ENCODE measurements at places on chromosomes 6 and 20.

DNA sequence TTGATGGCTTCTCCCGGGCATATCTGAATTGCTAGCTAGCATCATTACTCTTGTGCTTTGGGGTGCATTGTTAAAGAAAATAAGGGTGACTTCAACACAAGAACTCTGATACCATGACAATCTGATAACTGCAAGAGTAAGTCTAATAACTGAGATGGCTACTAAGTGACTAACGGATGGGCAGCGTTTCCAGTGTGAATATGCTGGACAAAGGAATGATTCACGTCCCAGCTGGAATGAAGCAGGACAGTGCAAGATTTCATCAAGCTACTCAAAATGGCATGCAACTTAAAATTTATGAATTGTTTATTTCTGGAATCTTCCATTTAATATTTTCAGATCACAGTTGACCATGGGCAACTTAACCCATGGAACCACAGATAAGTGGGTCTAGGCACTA, 31.7 kb downstream of the MOXD1 start:
- no peak for DNase-seq

DNA sequence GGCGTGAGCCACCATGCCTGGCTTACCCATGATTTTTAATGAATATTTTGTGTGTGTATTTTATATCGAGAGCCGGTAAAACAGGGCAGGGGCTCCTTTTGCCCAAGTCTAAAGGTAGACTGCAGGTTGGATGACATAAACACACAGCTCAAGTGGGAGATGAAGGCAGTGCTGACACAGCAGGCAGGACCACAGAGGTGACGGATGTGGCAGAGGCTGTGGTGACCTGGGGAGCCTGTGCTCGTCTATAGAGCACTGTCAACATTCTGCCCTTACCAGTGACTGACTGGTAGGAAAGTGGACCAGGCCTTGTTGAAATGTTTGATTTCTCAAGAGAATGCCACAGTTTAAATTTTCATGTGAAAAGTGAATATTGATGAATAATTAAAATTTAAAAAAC, 137.5 kb downstream of the ZFP64 start:
- DNase-seq = no peak

GRCh38 chr6:168498161-168498843, 57.3 kb downstream of the SMOC2 start:
- DNase-seq = no peak

DNA sequence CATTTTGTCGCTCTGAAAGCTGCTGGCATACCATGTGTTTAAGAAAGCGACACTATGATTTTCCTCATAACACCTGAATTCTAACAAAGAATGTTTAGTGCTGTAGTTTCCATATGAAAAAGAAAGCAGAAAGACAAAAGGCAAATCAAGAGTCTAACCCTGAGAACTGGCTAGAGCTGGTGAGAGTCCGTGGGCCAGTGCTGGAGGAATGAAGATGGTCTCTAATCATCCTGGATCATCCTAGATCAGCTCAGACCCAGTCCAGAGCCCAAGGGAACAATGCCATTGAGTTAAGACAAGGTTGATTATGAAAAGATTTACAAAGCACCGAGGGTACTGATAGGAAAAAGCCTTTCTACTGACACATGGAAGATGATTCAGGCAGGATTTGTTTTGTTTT, 73.0 kb upstream of the MYLIP start:
- no peak for DNase-seq

- no peak for DNase-seq
Measured at GRCh38 chr20:9447182-9447581, 67.2 kb upstream of the LAMP5 start.

DNA sequence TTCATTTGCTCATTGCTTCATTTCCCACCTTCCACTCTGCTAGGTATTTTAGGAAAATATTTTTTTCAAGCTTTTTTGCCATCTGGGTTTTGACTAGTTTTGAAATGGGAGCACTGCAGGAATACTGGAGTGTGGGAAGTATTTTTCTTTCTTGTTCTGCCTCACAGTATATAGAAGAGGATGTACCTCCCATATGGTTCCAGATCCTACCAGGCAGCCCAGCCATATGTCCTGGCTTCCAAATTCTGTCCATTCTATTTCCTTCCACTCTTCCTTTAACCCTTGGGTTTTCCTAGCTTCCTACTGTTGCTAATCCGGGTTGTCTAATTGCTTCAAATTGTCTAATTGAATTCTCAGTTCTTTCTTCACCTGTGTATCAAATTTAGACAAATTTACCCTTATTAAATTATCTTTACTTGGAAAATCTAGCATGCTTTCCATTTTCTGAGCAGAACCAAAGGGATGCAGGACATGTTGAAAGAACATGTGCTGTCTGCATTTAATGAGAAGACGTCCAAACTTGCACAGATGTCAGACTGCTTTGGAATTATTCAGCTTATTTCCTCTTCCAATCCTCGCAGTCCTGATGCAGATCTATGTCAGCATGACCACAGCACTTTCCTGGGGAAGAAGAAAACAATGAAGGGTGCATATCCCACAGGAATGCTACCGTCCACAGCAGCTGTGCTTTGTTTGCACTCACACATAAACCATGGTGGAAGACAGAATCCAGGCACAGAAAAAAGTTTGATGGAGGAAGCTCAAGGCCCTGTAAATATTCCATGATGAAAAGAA, 1273.9 kb upstream of the MAP3K7 start:
- DNase-seq = no peak

DNA sequence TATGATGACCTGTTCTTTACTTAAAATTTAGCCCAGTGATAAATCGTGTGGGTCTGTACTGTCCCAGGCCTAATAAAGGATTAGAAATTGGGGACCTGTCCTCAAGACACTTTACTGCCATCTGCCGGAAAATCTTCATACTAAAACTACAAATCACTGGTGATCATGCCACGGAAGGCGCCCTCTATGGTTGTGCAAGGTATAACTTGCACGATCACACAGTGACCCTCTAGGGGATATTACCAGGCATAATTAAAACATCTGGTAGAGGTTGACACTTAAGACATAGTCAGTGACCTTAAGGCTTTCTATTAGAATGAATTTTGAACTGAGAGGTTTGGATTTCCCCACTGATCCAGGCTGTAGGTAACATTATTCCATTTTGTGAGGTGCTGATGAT, 172.6 kb downstream of the BMP2 start:
- no peak for DNase-seq

DNA sequence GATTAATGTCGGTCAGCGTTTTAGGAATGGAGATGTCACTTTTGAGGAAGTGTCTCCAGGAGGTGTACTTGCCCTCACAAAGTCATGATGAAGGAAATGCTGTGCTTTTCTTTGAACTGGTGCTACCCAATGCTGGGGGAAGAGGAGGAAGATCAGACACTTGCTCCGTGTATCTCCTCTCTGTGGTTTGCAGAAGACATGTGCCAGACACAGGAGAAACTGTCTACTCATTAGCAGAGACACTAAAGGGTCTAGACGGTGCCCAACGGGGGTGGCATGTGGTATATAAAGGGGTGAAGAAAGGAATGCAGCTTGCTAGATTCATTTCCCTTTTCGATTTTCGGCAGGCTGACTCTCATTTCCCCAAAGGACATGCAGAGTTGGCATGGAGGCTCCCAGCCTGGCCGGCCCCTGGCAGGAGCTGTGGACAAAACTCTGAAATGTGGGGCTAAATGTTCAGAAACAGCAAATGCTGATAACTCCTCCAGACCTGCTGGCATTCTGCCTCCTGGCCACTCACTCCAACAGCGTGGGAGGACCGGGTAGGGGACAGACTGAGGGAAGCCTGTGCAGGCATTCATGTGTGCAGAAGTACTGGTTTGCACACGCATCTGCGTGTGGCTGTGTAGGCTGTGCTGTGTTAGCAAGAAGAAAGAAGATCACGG, 59.6 kb upstream of the QKI start:
- DNase-seq = no peak

GRCh38 chr6:138291849-138292181, 73.5 kb upstream of the PBOV1 start:
- no peak for DNase-seq

GRCh38 chr6:145349950-145350510, 385.3 kb downstream of the EPM2A start:
- DNase-seq = no peak

- no peak for DNase-seq
Measured at GRCh38 chr20:34797012-34797995, 28.1 kb downstream of the NCOA6 start.

- DNase-seq = no peak
Measured at GRCh38 chr6:32086661-32087573, 22.2 kb downstream of the TNXB start.

DNA sequence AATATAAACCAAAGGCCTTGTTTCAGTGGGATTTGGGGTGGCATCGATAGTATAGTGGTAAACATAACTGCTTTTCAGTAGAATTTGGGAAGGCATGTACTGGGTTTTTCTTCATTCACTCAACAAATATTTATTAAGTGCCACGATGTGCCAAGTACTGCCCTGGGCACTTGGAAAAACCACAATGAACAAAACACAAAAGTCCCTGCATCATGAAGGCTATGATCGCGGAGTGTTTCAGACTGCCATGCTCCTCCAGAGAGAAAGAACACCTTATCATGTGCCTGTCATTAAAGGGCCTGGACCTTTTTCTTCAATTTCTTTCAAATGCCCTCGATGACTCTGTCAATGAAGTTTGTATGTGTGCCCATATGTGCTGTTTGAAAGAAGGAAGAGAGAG, 59.2 kb upstream of the CEP85L start:
- DNase-seq = no peak
